ENCODE measurements at places on chromosomes 11 and 22.

GRCh38 chr11:79482800-79483199, 42.0 kb upstream of the TENM4 start:
- no peak for DNase-seq

- DNase-seq: no peak
Observed at GRCh38 chr11:44120169-44120568, 24.7 kb downstream of the EXT2 start.

DNA sequence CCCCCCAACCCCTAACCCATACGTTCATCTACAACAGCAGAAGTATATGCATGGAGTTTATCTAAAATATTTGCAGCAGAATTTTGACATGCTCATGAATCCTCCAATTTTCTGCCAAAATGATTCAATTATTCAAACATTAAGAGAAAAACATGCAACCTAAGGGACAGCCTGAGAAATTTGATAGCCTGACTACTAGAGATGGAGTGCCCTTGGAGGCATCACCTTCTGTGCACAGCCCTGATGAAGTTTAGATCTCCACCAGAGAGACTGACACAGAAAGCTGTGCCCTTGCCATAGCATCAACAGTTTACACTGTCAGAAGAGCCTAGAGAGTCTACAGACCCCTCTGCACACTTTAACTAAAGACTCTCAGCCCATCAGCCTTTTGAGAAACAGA, 217.7 kb downstream of the LUZP2 start:
- DNase-seq: no peak

DNA sequence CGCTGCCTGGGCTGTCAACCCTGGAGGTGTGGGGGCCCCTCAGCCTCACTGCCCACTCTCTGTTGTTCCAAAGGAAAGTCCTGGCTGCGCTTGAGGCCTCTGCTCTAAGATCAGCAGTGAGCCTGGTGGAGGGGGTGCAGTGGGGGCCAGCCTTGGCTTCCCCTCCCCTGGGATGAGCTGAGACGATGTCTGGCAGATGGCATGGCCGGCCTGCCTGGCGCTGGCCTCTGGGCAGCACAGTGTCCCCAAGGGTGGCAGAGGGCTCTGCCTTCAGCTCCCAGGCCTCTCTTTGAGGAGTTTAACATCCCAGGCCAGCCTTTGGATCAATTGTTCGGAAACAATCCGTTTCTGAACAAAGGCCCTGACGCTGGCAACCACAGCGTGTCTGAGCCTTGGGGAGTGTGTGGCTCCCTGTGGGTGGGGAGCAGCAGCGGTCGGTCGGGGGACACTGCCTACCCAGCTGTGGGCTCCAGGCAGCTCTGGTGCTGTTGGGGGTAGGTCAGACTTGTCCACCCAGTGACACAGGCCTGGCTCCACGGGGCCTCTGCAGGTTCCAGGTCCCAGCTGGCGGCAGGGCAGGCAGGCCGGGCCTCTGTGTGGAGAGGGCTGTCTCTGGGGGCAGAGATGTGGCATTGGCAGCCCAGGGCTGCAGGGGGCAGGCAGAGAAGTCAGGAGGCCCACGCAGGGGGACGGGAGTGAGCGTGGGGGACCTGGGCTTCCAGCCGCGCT, 12.1 kb downstream of the TSPAN4 start:
- DNase-seq: no peak

DNA sequence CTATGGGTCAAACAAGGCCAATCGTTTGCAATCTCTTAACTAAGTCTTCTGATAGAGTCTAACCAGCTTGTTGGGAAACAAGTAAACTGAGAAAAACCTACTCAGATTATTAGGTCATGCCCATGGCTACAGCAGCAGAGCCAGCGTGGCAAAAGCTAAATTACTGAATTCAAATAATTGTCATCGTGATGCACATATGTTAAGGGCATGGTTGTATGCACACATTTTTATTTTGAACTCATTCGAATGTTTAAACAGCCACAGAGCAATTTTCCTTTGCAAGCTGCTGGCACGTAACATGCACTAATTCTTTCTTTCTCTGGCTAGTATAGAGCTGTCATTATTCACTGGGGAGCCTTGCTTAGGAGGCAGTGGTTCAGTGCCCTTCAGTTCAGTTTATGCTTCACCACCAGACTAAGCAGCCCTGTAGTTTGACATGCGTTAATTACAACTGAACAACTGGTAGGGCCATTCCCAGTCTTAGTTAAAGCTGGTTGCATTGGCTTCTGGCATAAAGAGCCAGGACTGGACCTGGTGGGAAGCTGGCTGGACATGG, 396.4 kb downstream of the METTL15 start:
- DNase-seq: no peak

- DNase-seq: no peak
Observed at GRCh38 chr11:64268893-64269539, 15.4 kb downstream of the BAD start.

GRCh38 chr11:57598831-57599155, 1.3 kb downstream of the SERPING1 start:
- DNase-seq: no peak

GRCh38 chr22:27113211-27113635, 455.8 kb downstream of the MIAT start:
- peak; percentile 64 for DNase-seq

GRCh38 chr11:113675565-113675964, 30.5 kb downstream of the TMPRSS5 start:
- DNase-seq: no peak

- DNase-seq: no peak
Observed at GRCh38 chr11:69689484-69690319, 14.1 kb downstream of the FGF19 start.

GRCh38 chr11:11948242-11948947, 60.0 kb downstream of the DKK3 start:
- no peak for DNase-seq

DNA sequence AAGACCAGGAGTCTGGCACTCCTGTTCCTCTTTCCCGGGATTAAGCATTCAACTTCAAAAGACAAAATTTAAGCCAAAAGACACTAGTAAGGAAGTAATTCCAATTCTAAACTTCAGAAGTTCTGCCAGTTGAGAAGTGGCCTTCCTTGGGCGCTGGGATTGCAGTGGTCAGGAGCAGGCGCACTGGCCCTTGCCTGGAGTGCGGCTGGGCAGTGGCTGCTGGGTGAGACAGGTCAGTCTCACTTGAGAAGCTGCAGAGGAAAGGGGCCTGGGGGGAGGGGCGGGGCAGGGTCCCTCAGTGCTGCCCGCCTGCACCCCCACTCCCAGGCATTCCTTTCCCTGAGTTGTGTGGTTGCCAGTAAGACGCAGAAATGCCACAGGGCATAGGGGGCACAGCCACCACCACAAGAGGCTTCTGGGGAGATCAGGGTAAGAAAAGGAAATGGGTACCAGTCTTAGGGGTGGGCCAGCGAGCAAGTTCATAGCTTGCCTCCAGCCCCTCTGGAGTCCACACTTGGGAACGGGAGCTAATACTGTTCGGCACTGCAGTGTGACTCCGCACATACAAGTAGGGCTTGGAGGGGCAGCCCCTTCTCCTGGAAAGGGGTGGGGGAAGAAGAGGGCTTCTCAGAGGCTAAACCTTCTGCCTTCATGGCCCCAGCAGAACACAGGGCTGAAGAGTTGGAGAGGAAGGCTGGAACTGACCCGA, 5.5 kb downstream of the MRPL49 start:
- DNase-seq: no peak

DNA sequence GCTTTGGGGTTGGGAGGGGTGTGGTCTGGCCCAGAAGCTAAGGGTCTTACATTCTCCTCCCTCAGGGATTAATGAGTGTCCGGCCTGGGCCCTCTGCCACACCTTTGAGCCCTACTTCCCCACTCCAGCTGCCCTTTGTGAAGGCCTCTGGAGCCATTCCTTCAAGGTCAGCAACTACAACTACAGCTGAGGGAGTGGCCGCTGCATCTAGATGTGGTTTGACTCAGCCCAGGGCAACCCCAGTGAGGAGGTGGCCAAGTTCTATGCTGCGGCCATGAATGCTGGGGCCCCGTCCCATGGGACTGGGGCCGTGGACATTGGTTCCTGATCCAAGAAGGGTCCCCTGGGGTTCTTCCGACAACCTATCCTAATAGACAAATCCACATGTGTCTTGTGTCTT, 14.3 kb upstream of the FOLR1 start:
- no peak for DNase-seq

DNA sequence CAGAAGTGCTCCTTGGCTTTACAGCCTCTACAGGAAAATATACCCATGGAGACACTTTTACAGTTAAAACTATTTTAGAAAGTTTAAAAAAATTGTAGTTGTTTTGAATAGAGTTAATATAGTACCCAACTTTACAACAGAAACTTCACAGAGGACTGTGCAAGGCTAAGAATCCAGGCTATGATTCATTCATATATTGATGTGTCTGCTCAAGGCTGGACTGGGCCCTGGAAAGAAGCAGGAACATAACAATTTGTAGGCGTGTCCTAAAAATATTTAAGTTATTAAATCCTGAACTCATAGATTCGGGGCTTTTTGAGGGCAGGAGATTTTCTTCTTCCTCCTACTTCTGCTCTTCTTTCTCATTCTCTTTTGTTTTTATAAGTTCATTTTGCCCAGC, 291.5 kb upstream of the CCDC179 start:
- DNase-seq: no peak

GRCh38 chr11:34205326-34206035, 100.1 kb downstream of the NAT10 start:
- DNase-seq: no peak

DNA sequence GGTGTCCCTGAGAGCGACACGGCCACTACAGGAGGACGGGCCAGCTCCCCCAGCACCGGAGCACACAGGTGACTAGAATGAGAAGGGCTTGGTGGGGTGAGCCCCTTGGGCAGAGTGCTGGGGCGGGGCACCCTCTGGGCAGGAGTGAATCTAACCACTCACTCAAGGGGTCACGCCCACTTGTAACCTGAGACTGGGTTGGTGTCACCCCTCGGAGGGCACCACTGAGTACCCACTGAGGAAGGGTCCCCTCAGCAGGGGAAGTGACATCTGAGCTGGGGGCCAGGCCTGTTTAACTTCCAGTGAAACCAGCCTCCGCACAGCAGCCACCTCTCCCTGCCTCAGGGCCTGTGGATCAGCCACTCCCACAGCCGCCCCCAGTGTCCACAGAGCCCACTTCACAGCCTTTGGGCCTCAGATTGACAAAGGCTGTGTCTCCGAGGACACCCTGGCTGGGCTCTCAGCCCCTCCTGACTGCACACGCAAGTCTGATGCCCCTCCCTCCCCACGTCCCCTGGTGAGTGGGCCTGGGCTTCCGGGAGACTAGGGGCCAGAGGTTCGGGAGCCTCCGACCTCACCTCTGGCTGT, 5.6 kb downstream of the GATD1 start:
- no peak for DNase-seq

Data from frontal cortex (tissue), 4 donors.